ENCODE measurements at places on chromosomes 2 and 18.
A peak's percentile ranks its signal among the peaks of the same experiment; 100 is the strongest.

DNA sequence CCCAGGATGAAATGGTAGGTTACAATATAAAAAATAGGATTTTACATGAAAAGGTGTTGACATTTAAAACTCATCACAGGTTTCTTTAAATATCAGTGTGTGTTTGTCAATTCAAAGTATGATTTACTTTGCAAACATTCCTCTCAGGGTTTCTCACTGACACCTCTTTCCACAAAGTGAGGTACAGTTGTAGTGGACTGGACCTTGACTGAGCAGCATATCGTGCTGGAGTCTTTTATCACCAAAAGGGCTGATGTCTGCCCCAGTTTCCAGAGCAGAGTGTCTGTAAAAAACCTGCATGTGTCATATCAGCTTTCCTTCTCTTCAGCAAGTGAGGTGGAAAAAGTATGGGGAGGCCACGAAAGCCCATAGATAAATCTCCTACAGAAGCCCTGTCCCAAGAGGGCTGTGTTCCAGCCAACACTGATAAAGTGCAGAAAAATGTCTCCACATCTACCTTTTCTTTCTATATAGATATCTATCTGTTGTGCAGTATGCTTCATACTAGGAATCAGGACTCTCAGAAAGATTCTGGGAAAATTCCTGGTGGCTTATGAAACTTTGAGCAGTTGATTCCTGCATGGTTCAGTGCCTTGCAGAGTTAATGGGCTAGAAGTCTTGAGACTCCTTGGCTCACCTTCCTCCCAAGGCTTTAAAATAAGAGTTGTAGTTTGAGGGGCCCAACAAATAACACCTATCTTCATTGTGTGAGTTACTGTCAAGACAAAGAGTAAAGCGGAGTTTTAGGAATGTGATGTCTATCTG, 6.9 kb downstream of the ACYP2 start:
- no peak for DNase-seq

DNA sequence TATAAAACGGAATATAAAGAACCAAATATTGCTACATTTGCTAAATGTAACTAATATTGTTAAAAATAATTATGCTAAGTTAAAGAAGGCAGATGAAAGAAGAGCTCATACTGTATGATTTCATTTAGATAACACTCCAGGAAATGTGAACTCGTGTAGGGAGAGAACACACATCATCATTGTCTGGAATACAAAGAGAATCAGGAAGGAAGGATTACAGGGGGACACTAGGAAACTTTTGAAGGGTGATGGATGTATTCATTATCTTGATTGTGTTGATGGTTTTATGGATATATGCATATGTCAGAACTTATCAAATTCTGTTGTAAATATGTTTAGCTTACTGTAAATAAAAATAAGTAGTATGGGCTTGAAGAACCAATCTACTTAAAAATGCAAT, 104.1 kb upstream of the TRIB2 start:
- DNase-seq, result no peak

GRCh38 chr18:70994116-70994515, 705.3 kb downstream of the SOCS6 start:
- DNase-seq, result no peak

GRCh38 chr18:72762515-72763122, 105.2 kb downstream of the NETO1 start:
- no peak for DNase-seq

DNA sequence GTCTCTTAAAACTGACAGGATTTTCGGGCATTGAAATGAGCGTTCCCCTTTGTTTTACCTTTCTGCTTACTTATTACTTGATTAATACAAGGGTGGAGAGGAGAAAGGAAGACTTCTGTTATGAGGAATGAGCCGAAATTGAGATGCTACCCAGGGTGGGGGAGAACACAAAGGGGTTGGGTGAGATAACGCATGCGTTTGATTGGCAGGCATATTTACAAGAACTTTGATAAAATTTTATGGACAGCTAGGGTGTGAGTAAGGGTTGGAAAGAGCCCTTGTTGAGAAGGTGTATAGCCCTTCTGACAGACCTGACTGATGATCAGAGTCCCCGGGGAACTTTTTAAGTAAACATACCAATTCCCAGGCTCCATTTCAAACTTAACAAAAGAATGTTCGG, 1.8 kb downstream of the RNF138 start:
- DNase-seq, result no peak

- DNase-seq, result no peak
Measured at GRCh38 chr2:154306266-154306970, 392.1 kb upstream of the KCNJ3 start.

- DNase-seq, result no peak
Measured at GRCh38 chr2:177679611-177680605, 287.3 kb downstream of the AGPS start.

- DNase-seq, result no peak
Measured at GRCh38 chr2:86453836-86454235, 12.7 kb downstream of the KDM3A start.

- no peak for DNase-seq
Measured at GRCh38 chr18:70072678-70073077, 125.0 kb upstream of the CD226 start.

DNA sequence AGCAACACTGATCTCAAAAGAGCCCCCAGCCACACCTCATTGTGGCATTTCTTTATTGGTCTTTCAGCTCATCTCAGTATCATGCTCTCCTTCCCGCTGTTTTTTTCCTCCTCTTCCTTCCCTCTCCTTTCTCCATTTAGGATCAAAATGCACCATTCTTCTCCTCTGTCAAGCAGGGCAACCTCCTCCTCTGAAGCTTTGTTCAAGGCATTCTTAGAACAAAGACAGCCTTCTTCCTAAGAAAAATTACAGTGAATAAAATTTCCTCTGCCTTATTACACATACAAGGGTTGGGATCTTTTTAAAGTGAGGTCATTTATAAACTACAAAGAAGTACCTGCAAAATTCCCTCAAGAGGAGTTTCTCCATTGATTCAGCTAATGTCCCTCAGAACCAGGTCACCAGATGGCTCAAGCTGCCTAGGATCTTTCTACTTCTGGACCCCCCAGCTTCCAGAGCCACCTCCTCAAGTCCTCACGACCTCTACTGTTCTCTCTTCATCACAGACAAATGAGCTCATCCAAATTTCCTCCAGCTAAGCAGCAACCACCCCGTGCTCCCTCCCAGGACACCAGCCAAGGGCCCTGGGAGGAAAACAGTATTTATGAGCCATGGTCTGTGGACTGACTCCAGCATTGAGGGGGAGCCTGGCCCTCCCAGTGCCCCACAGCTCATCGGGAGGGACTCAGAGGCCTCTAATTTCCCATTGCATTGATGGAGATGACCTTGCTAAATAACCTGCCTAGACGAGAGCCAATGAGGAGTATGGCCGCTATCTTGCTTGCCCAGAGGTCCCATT, 18.0 kb downstream of the SFXN5 start:
- no peak for DNase-seq

DNA sequence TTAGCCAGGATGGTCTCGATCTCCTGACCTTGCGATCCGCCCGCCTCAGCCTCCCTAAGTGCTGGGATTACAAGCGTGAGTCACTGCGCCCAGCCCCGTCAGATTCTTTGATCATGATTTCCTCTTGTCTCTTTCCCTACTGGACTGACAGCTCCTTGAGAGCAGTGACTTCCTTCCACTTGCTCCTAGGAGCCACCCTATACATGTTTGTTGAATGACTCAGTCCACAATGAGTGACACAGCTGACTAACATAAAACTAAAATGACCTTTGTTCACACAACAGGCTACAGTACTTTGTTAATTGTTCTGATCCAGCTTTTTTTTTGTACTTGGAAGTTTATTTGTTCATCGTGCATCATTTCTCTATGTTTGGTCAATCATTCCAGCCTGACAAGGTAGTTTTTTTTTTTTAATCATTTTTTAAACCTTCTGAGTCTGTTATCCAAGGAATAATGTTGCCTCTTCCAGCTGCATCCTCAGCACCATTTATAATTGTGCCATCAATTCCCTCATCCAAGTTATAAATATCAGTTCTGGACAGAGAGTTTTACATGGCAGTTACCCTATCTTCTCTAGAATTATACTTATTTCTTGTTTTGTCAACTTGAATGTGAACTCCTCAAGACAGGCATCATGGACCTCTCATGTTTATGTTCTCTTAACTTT, 42.9 kb upstream of the TUBA3E start:
- no peak for DNase-seq

DNA sequence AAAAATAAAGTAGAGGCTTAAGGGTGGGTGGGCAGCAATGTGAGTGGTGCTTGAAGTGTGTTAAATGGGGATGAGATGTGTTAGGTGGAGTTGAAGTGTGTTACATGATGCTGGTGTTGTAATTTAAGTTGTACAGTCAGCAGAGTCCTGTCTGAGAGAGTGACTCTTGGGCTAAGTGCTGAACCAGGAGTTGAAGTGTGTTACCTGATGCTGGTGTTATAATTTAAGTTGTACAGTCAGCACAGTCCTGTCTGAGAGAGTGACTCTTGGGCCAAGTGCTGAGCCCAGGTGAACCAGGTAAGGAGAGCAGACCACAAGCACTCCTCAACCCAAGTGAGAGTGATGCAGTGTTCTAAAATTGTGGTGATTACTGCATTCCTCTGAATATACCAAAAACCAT, 40.6 kb downstream of the LCLAT1 start:
- DNase-seq, result no peak

GRCh38 chr2:9700109-9700495, 69.3 kb upstream of the YWHAQ start:
- no peak for DNase-seq

DNA sequence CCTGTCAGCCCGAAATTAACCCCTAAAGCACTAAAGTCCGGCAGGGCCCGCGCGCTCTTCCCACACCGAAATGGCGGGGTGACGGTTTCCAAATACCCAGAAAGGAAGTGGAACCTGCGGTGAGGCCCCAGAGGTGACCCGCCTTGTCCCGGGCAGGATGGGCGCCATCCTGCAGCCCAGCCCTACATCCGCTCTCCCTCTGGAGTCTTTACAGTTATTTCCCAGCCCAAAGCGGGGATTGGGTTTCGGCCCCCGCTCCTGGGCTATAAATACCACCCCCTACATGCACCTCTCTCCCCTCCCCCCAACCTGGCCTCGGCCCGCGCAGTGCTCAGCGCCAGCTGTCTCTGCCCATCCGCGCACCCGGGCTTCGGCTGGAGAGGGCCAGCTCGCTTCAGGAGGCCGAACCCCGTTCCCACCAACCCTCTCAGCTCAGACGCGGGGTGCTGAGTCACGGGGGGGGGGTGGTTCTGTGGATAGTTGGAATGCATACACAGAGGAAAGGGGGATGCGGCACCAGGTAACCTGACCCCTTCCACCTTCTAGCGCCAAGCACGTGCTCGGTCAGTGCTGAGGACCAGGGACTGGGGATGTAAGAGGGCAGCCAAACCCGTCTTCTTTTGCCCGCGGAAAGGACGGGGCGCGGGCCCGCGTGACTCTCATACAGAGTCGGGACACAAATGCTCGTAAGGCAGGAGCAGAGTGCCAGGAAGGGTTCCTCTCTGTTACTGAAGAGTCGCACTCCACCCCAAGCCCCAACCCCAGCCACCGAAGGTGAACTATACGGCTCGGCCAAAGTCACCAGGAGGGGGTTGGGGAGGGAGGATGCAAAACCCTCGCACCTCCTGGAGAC, at the start of gene TUBA4B:
Gene TUBA4B, plus strand, starts transcription at position 344 of the 853 bp plus-strand sequence. Its CDS starts 165 bp downstream, at position 509.
- peak; percentile 27 for DNase-seq

DNA sequence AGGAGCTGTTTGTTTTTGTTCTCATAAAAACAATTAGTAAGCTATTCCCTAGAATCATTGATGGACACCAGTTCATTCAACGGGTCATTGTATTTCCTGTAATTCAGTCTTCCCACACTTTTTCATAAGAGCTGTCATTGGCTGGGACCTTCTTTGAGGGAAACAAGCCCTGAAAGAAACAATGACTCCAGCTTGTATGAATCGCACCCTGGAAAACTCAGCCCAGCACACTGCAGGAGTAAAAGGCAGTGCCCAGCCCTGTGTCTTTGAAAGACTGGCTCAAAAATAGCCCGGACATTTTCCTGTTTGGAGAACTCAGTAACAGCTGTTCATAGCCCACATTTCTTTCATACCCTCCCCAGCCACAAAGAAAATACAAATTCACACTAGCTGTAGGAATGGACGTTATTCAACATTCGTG, 81.5 kb downstream of the NCKAP5 start:
- DNase-seq, result no peak

DNA sequence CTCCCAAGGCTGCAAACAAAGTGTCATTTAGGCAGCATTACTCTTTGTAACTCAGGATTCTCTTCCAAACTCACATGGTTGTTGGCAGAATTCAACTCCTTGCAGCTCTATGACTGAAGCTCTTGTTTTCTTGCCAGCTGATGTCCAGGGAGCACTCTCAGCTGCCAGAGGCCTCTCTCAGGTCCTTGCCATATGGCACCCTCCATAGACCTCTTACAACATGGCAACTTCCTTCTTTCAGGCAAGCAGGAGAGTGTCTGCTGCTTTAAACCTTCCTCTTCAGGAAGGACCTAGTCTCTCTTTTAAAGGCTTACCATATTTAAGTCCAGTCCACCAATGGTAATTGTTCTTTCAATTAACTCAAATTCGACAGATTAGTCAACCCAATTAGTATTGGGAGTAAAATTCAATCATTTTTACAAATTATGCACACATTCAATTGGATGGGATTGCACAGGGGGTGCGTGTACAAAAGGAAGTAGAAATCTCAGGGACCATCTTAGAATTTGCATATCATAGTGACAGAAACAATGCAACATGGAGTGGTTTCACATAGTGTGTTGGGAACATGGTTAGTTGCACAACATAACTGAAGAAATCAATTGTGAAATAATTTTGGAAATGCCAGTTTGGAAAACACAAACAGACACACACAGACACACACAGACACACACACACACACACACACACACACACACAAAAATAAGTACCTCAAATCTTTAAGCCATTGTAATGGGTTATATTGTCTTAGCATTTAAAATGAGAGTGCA, 893.5 kb upstream of the ZEB2 start:
- DNase-seq, result no peak

DNA sequence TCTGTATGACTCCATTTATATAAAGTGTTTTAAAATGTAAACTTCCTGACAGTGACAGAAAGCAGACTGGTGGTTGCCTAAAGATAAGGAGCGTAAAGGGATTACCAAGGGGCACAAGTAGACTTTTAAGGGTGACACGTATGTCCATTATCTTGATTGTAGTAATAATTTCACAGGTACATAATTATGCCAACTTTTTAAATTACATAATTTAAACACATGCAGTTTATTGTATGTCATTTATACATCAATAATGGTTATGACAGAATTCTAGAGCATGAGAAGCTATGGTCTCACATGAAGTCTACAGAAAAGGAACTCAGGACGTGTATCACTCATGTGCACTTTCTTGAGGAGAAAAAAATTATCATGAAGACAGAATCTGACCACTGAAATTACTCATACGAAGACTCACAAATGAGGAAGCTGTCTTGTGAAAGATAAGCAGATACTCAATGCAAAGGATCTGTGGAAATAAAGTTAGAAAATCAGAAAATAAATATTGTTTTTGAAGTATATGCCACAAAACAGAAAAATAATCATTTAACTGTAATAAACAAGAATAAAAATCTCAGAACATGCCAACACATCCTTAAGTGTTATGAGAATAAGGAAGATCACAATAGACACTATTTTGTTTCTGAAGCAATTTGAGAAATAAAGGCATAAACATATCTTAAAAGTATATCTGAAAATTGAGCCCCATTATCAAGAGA, 84.4 kb downstream of the TMEM131 start:
- DNase-seq, result no peak
